ENCODE measurements at places on chromosomes 2 and 18.

- no peak for DNase-seq
Measured at GRCh38 chr2:220053919-220054318, 426.5 kb downstream of the SLC4A3 start.

DNA sequence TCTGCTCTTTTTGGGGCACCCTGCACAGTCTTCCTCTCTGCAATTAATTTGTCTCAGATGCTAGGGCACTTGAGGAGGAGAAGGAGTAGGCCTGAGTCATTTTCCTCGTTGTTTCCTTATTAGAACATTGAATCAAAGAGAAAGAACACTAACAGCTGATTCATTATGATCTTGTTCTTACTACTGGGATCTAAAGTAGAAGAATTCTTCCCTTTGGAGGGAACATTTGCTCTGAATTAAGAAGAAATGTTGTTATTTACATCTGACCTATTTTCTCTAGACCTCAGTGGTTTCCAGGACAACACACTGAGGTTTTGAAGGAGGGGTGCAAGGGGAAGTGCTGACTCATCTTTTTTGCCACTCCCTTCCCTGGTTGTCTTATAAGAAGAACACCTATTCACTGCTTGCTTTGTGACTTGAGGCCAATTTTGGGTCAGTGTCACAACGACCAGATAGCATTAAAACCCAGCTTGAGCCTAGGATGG, 24.3 kb upstream of the STAT1 start:
- no peak for DNase-seq

- no peak for DNase-seq
Measured at GRCh38 chr2:128169497-128169896, 78.5 kb downstream of the UGGT1 start.

DNA sequence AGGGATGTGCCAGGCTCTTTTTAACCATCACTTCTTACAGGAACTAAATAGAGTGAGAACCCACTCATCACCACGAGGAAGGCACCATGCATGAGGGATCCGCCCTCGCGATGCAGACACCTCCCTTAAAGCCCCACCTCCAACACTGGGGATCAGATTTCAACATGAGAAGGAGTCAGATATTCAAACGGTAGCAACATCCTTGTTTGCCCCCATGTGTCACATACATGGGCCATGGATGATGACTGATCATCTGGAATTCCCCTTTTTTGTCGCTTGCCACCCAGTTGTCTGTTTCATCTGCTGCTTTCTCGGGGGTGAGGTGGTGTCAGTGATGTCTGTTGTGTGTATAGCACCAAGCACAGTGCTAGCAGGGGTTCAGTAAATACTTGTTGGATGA, 57.9 kb downstream of the NCK2 start:
- DNase-seq = no peak

GRCh38 chr2:197786010-197786877, 1.1 kb upstream of the BOLL start:
- no peak for DNase-seq

DNA sequence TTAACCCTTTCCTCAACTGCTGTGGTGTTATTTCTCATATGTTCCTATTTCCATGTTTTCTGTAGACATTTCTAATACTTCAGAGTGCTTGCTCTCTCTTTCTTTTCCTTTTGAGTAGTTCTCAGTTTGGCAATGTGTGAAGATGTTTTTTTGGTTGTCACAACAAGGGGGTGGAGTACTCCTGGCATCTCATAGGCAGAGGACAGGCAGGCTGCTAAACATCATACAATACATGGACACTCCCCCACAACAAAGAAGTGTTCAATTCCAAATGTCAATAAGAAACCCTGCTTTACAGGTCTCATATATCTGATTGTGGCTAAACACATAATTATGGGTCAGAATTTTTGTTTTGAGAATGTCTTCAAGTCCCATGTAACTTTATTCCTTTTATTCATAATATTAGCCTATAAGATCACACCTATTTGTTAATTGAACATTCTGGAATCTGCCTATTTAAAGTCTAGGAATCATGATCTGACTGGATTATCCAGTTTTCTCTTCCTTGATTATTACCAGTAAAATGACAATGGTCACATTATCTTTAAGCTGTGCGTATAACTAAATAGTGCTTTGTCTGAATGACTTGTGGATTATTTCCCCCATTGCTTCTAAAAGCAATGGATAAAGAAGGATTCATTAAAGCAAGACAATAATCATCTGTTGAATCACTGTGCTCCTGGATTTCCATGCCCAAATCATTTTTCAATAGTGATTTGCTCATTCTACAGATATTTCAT, 46.8 kb upstream of the ITPRID2 start:
- no peak for DNase-seq

GRCh38 chr2:154402213-154402612, 296.3 kb upstream of the KCNJ3 start:
- no peak for DNase-seq

GRCh38 chr18:80167931-80168330, 58.9 kb downstream of the ADNP2 start:
- no peak for DNase-seq

GRCh38 chr2:27587025-27587424, 4.2 kb downstream of the ZNF512 start:
- no peak for DNase-seq

- DNase-seq = no peak
Measured at GRCh38 chr2:186100636-186101035, 362.0 kb downstream of the FSIP2 start.

GRCh38 chr18:25349926-25350487, 2.0 kb downstream of the ZNF521 start:
- DNase-seq = no peak

GRCh38 chr18:80251700-80252099, 4.4 kb upstream of the PARD6G start:
- DNase-seq = no peak

- no peak for DNase-seq
Measured at GRCh38 chr2:231383416-231384108, 11.9 kb upstream of the B3GNT7 start.

DNA sequence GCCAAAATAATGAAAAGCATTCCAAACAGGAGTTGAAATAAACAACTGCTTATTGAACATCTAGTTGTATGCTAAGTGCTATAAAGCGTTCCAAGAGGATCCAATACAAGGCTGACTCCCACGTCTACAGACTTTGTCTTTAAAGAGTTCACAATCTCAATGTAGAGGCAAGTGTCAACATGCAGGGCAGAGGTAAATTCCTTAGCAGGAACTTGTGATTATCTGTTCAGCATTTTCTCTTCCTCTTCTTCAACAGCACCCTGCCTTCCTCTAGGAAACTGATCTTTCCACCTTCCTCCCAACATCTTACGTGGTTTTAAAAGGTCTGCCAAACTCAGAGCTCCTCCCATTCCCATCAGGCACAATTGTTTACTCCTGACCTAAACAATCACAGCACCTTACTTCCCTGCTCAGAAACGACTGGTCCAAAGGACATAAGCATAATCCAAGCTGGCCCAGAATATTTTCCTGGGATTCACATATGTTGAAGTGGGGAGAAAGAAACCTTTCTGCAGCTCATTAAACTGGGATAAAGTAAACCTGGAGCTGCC, 83.9 kb downstream of the ITSN2 start:
- no peak for DNase-seq

DNA sequence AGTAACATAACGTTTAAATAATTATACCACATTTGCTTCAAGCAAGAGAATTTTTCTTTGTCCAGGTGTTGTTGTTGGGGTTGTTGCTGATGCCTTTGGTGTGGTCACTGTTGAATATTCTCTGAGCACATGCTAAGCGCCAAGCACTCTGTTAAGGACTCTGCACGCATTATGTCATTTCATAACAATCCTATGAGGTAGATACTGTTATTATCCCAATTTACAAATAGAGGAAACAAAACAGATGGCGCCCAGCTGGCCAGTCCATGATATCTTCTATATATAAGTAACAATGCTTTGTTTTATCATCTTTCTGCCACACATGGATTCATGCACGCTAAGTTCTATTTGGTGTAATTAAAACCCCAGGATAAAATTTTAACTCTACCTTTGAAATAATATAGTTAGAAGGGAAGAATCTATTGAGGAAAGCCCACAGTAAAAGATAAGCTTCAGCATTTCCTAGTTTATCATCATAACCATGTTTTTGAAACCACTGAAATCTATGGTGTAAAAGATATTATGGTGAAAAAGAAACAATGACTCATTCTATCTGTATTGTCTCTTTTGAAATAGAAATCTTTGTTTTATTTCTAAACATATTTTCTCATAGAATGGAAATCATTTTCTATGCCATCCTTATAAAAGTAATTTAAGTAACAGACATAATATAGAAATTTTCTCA, 199.7 kb downstream of the PID1 start:
- no peak for DNase-seq

DNA sequence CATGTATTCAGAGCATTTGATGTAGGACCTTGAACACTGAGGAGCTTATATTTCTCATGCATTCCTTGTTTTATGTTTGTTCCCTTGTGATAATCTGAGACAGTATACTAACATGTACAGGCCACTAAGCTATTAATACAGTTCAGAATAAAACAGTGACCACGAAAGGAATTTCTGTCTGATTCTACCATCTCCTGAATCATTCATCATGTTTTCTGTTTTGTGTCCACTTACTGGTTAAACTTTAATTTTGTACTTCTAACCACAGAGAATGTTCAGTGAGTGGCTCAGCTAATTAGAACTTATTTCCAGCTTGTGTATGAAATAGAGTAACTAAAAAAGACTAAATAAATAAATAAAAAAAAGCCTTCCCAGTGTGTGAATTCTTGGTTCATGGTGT, 110.4 kb downstream of the LRP1B start:
- DNase-seq = no peak

GRCh38 chr2:209389171-209389618, 34.7 kb upstream of the MAP2 start:
- DNase-seq = no peak

DNA sequence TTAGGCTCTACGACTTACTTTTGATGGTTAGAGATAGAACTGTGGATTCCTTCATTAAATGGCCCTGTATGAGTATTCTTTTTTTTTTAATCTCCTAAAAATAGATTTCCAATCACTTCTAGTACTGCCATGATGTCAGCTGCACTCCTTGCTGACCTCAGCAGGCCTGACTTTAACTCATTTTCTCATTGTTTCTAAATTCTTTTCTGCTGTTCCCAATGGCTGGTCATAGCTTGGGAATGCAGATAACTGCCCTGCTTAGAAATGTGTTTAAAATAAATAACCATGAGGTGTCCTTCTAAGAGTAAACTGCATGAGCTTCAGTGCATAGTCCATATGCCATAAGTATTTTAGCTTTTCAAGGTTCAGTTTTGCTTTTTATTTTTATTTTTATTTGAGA, 15.7 kb downstream of the CCDC85A start:
- DNase-seq = no peak

DNA sequence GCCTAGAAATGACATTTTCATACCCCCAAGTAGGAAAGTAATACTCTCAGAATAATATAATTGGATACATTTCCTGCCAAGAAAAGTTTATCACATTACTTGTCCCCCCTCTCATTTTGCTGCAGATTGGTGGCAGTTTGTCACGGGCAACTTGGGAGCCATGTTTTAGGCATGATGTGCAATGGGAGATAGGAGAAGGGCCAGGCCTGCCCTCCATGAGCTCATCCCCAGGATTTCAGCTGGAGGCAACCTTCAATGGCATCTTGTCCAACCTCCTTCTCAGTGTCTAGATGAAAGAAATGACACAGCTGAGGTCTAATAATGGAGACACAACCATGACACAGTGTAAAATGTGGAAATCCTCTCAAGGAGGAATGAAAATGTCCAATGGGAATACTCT, 11.4 kb upstream of the RAB31 start:
- no peak for DNase-seq

DNA sequence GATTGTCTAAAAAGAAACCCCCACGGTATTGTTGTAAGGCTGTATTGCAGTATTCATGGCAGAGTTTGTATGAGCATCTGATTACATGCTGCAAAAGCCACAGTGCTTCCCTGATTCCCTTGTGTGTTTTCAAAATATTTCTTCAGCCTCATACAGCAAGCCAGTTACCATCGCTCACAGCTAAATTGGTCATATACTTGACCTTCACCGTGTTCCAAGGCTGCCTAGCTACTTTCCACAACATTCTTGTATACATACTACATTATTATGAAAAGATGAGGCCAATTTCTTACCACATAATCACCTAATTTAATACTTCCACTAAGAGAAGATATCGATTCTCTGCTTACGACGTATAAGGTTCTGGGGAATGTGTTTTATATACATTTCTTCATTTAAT, 576.3 kb upstream of the CNTNAP5 start:
- no peak for DNase-seq

GRCh38 chr2:33526132-33526531, 49.7 kb downstream of the RASGRP3 start:
- no peak for DNase-seq

DNA sequence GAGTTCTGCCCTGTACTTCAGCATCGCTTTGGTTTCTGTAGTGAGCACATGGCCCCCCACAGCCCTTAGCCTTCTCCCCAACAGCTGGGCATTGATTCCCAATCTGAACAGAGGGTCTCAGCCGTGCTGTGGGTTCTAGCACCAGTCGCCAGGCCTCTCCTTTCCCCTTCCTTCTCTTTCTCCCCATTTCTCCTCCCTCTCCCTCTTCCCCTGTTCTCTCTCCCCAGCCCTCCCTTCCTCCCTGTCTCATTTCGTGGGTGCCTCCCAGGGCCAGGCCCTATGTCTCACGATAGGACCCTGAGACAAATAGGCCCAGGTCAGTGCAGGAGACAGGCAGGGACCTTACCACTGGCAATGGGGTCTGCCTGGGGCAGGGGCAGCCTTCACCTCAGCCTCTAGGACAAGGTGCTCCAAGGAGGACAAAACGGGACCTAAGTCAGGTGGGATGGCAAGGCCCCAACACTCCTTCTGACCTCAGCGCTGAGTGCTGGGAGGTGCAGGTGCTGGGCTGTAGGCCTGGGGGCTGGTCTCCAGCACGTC, 143.4 kb upstream of the GPC1 start:
- no peak for DNase-seq

DNA sequence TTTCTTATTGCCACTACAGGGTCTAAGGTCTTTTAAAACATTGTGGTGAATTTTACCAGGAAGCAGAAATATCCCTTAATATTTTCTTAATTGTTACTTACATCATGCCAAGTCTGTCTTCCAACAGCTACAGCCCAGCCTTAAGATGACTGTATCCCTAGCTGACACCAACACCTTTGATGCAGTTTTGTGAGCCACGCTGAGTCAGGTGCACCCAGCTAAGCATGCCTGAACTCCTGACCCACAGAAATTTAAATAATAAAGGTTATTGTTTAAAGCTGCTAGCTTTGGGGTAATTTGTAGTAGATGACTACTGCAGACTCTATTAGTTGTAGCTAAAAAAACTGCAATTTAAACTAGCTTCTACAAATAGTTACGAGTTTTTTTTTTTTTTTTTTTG, 1757.9 kb upstream of the LRRTM1 start:
- no peak for DNase-seq

DNA sequence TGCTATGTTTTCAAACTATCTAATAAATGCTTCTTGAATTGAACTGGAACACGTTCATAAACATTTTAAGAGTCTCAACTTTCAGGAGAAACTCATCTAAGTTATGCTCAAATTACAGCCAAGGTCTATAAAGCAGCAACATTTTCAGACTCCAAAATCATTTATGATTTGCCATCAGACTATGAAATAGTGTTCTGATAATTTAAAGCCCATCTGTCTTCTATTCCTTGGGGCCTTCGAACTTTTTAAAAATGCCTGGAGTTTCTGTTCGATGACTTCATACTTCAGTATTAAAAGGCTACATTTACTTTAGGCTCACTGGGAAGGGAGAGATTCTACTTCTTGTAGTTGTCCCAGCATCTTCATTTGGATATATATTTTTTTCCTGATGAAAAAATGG, 73.6 kb upstream of the NXPH2 start:
- no peak for DNase-seq

GRCh38 chr2:46984040-46984439, 68.4 kb upstream of the MCFD2 start:
- DNase-seq = no peak

- DNase-seq = no peak
Measured at GRCh38 chr2:136065907-136066306, 52.0 kb downstream of the CXCR4 start.

Measured in activated T-helper 1 cell treated with anti-CD3 and anti-CD28 coated beads, Interleukin-2, amount 50 U/mL, for 16 hours (primary cell).